ENCODE measurements at places on chromosomes 12 and 14. TPM values are rescaled to one million over a fixed set of nuclear protein-coding genes. Genes with fewer than 3 reads are reported as not detected.

The NRL gene
- 0.50 TPM for total RNA-seq

GRCh38 chr12:77861317-77861716, 30.6 kb downstream of the NAV3 start:
- no peak for DNase-seq

DNA sequence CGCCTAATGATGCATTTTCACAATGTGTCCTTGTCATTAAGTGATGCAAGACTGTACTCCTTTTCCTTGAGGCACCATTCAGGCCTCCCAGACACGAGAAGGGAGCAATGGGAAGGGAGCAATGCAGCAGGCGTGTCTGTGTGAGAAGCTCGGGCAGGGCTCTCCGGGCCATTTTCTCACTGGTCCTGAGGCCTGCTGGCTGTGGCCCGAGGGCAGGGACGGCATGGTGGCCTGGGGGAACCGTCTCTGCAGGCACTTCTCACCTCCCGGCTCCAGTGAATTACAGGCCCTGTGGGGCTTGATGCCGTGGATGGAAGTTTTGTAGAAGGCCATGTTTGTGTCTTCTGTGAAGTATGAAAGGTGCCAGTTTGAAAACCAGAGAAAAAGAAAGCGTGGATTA, 71.0 kb downstream of the ADGRD1 start:
- no peak for DNase-seq

The RTL1 gene
- total RNA-seq = not detected

The AKAP6 gene
- 10.4 TPM for total RNA-seq

DNA sequence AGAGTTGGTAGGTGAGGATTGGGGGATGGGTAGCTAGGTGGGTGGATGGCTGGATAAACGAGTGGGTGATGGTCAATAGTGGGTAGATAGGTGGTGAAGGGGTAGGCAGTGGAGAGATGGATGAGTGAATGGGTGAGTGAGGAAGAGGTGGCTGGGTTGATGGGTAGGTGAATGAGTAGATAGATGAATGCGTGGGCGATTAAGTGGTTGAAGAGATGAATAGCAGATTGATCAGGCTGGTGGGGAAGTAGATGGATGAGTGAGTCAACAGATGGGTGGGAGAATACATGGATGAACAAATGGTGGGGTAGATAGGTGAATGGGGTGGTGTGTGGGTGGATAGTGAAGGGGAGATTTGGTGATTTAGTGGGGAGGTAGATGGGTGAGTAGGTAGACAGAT, 51.1 kb downstream of the SYNE3 start:
- DNase-seq = no peak

DNA sequence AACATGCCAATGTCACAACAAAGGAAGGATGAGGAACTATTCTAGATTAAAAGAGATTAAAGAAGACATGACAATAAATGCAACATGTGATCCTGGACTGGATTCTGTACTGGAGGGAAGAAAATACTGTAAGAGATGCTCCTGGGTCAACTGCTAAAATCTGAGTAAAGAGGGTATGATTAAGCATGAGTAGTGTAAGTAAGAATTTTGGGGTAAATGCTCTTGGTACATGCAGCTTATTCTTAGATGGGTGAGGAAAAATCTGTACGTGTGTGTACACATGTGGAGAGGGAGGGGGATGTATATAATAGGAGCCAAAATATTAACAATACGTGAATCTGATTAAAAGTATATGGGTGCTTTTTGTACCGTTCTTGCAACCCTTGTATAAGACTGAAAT, 66.0 kb downstream of the CDC42BPB start:
- no peak for DNase-seq

- DNase-seq = no peak
Observed at GRCh38 chr12:67320614-67321295, 51.6 kb downstream of the CAND1 start.

- DNase-seq = no peak
Observed at GRCh38 chr12:17640615-17641014, 449.4 kb downstream of the RERGL start.

The FERMT2 gene
- total RNA-seq = 122 TPM

The ORMDL2 gene
- 79.9 TPM for total RNA-seq

The FAM90A1 gene
- total RNA-seq = not detected

The GYS2 gene
- total RNA-seq = not detected

GRCh38 chr14:79464468-79464867, 746.8 kb downstream of the DIO2 start:
- no peak for DNase-seq

GRCh38 chr12:56723352-56723751, 1.7 kb downstream of the NACA start:
- DNase-seq = no peak

GRCh38 chr12:50699940-50700339, 64.0 kb upstream of the ATF1 start:
- no peak for DNase-seq

The BDKRB2 gene
- 7.8 TPM for total RNA-seq

The GDF3 gene
- total RNA-seq = not detected

DNA sequence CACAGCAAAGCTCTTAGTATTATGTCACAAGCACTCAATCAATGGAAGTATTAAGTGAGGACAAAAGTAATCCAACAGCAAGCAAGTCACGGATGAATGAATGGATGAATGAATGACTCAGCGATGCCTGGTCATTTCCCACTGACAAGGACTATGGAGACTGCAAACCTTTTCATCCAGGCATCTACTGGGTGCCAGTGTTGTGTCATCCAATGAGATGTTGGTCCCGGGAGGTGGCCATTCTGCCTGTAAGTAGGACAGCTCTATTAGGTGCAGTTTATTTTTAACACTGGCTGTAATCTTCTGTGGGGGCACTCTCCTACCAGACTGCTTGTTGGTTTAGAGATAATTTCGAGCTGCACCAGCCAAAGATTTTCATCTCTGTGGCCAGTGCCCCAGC, 39.4 kb downstream of the STAB2 start:
- peak; percentile 60 for DNase-seq

DNA sequence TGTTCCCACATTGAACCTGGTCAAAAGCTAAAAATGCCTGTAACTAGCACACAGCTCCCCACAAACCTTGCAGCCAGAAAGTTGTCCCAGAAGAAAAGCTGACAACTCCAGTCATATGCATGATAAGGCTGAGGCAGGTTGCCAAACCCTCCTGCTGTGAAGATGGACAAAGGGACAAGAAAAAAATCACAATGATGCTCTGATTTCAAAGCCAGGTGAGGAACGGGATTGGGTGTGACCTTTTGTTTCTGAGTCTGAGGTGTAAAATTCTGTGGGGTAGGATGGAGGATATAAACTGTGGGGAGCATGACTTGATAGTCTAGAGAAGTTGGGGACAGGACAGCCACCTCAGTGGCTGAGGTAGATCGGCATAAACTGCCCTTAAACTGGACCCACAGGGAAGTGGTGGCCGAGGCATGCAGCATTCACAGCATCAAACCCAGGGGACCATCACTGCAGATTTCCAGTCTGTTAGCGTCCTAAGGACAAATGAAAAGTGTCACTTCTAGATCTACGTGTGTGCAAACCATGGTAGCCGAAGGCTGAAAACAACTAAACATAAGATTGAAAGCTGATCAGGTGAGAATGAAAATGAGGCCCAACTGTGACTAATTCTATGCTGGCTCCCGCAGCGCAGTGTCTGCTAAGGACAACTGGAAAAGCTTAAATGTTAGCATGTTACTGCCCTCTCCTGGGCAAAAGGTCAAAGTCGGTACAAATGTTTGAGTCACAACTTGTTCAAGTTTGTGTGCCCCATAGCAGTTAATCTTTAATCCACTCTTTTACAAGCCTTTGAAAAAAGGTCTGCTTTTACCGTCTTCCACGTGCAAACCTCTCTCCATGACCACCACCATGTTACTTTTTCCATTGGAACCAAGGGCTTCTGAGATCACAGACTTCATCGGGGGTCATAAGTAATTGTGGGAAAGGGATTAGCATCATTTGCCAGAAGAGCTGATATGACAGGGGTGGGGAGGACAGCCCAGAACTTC, 39.8 kb downstream of the GRIN2B start:
- DNase-seq = peak; percentile 25

GRCh38 chr12:121806009-121806545, 2.3 kb downstream of the SETD1B start:
- no peak for DNase-seq

- DNase-seq = no peak
Observed at GRCh38 chr14:64623554-64624165, 73.9 kb downstream of the PPP1R36 start.

DNA sequence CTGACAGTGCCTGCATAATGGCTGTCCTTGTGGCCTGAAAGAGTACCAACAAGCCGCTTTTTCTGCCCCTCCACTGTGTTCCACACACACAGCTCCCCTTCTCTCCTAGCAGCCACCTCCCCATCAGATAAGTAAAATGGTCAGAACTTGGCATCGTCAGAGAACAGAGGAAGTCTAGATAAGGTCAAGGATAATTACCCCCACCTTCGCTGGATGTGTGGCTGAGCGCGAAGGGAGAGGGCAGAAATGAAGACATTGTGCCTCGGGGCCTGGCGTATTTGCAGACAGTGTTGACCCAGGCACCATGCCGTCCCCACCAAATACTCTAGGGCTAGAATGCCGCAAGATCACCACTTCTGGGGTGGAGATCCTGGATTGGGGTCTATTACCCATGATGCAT, 30.6 kb downstream of the FBXO21 start:
- no peak for DNase-seq

- DNase-seq = no peak
Observed at GRCh38 chr12:98799146-98799810, 154.2 kb downstream of the APAF1 start.

DNA sequence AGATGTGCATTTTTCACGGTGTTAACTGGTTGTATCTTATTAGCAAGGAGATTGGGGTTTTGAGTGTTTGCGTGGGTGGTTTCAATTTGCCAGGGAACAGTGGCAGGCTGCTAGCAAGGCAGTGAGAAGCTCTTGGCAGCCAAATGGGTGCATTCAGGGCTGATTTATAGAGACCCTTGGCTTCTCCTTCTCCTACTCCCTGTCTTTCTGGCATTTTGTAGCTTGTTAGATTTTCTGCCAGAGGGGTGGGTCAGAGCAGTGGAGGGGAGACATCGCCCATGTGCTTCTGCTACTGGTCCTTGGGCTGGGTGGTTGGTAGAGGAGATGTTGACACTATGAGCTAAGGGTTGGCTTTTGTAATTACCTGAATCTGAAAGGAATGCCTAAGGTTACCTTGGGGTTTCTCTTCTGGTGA, 9.6 kb downstream of the CALM1 start:
- no peak for DNase-seq

The AJUBA gene
- 69.4 TPM for total RNA-seq

The STK38L gene
- total RNA-seq = 9.6 TPM

The RPL10L gene
- total RNA-seq = not detected

DNA sequence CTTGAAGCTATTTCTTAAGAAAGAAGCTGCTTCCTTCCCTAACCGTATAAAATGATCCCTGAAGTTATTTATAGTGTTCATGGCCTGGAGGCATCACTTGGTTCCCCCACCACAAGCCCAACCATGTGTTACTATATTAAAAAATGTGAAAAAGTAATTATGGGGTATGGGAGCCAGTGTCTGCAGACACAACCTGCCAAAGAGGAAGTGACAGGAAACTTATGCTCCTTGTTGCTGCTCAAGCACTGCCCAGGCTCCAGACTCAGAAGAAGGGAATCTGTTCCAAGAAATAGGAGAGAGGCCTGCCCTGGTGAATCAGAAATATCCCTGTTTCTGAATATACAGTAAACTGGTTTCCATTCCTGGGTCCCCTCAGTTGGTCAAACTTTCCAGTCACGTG, 217.2 kb upstream of the BMP4 start:
- DNase-seq = peak; percentile 58

DNA sequence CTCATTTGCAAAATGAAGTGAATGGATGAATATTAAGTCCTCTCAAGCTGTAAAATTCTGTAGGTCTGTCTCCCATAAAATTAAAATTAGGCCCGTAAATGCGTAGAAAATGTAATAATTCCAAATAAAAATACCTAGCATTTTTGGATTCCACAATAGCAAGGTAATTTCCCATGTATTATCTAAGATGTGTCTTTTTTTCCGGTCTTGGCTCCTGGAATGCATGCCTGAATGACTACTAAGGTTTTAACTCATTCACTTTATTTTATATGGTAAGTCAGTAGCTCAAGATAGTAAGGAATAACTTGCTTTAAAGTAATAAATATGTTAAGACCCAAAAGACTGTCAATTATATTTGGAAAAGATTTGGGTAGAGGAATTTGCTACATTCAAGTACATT, 11.1 kb downstream of the TXNRD1 start:
- peak; percentile 41 for DNase-seq

The MRPL52 gene
- total RNA-seq = 161 TPM

GRCh38 chr12:42496886-42497285, 92.7 kb downstream of the PRICKLE1 start:
- DNase-seq = no peak

DNA sequence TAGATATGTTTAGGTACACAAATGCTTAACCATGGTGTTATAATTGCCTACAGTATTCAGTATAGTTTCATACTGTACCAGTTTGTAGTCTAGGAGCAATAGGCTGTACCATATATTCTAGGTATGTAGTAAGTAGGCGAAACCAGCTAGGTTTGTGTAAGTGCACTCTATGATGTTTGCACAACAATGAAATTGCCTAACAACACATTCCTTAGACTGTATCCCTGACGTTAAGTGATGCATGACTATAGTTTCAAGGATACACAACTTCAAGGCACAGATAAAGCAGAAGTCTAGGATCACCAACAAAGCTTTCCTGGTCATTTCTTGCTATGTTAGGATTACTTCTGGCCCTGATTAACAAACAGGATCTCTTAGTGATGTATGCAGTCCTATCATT, 135.1 kb downstream of the SLC38A1 start:
- DNase-seq = no peak

DNA sequence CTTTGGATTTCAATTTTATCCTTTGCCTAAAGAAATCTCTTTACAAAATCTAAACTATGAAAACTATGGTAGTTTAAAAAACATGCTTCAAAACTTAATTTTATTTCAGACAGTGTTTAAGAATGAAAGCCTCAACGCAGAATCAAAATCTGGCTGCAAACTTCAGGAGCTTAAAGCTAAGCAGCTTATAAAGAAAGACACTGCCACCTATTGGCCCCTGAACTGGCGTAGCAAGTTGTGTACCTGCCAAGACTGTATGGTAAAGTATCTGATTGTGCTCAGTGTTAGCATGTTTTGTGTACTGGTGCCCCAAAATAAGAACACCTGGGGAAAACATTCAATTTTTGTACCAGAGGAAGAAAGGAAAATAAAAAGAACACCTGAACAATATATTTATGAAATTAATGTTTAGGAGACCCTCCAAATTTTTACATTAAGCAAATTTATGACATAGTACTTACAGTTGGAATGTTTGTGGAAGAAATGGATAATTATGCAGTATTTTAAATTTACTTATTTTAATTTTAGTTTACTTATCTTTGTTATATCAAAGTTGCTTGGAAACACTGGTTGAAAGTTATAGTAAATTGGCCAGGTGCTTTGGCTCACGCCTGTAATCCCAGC, 12.2 kb downstream of the UBR7 start:
- peak; percentile 51 for DNase-seq

GRCh38 chr12:58283553-58283952, 342.2 kb downstream of the ATP23 start:
- DNase-seq = no peak

- DNase-seq = no peak
Observed at GRCh38 chr14:92630367-92630766, 116.8 kb downstream of the RIN3 start.

- no peak for DNase-seq
Observed at GRCh38 chr12:128833418-128833817, 9.7 kb upstream of the SLC15A4 start.

The AQP2 gene
- total RNA-seq = not detected
